ENCODE measurements at places on chromosomes 6 and 20.

GRCh38 chr6:114216789-114217467, 125.9 kb downstream of the HS3ST5 start:
- DNase-seq = peak; percentile 53

DNA sequence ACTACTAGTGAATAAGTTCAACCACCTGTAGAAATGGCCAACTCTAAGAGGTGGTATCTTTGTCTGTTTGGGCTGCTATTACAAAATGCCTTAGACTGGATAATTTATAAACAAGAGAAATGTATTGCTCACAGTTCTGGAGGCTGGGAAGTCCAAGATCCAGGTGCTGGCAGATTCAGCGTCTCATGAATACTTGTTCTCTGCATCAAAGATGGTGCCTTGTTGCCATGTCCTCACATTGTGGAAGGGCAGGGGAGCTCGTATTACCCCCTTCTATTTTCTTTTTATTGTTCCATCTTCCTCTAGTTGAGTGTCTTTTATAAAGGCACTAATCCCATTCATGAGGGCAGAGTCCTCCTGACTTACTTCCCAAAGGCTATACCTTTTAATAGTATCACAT, 58.0 kb downstream of the LRRC1 start:
- DNase-seq = no peak

- DNase-seq = no peak
Observed at GRCh38 chr6:147154454-147154853, 49.8 kb upstream of the STXBP5 start.

- no peak for DNase-seq
Observed at GRCh38 chr6:148955441-148955840, 208.6 kb downstream of the UST start.

DNA sequence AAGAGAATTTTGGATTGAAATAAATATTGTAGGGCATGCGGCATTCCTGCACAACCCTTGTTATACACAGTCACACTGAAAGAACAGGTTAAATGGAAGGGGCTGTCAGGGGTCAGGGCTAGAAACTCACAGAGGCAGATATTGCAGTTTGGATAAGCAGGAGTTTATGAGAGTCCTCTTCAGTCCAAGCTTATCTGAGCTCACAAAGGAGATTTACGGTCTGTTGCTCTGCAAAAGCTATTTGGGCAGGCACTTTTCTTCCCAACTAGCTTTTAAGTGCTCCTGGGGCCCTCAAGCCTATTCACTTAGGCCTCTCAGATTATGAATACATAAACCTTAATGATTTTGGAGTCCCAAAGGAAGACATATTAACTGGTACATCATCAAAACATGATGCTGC, 156.2 kb downstream of the SOX4 start:
- no peak for DNase-seq

- peak; percentile 46 for DNase-seq
Observed at GRCh38 chr6:85923013-85923430, 280.3 kb upstream of the SYNCRIP start.

DNA sequence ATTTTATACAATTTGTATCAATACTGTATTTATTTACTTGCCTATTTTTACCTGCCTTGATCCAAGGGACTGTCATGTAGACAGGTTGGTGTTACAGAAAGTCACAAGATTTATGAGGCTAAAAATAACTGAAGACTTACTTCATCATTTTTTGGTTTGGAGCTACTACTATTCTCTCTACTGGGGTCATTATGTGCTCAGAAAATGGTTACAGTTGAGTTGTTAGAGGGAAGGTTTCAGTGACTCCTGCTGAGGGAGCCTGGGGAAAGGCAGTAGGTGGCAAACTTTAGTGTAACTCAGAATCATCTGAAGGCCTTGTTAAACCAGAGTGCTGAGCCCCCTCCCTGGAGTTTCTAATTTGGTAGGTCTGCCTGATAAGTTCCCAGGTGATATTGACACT, 118.8 kb downstream of the TINAG start:
- no peak for DNase-seq

DNA sequence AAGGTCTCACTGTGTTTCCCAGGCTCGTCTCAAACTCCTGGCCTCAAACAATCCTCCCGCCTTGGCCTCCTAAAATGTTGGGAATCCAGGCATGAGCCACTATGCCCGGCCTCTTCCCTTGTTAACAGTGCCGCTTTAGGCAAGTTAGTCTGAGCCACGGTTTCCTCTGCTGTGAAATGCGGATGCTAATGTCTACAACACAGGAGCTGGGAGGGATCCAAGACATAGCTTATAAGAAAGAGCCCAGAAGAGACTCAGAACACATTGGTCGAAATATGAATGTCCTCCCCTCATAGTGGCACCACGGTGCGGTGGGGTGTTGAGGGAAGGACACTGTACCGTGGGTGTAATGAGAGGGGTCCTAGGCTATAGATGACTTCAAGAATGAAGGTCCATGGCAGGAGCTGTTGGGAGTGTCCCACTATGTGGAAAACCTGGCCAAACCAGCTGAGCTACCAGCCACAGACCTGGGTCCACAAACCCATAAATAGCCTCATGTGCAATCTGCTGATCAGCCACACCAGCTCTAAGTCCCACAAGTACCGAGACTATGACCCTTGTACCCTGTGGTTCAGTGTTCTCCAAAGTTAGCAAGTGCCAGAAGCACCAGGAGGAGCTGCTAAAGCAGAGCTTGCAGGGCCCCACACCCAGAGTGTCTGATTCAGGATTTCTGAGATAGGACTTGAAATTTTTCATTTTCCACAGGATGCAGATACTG, 57.8 kb upstream of the ZFAND3 start:
- no peak for DNase-seq

GRCh38 chr6:90424580-90424979, 127.9 kb upstream of the BACH2 start:
- DNase-seq = no peak

DNA sequence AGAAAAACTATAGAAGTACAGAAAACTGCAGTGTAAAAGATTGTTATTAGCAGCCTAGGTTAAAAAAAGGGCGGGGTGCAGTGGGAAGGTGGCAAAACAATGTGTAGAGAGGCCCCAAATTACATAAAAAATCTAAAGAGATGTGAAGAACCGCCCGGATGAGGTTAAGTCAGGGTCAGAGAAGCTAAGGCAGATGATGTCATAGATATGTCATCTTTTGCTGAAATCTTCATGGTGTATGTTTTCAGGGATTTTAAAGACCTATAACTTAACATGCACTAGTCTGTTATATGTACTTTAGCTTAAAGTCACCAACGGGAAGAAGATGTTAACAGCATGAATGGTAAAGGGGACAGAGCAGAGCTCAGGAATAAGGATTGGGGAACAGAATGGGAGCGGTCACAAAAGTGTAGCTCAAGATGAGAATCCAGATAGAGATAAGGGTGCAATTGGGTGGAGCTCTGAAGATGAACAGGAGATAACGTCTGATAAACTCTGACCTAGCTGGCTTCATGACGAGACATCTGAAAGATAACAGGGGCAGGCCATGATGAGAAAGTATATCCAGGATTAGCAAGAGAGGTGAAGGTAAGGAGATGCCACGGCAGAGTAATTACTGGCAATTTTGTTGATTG, 83.4 kb downstream of the TFAP2A start:
- no peak for DNase-seq

GRCh38 chr20:32581839-32582658, 3.1 kb downstream of the NOL4L start:
- DNase-seq = no peak

GRCh38 chr6:41657131-41658094, 19.1 kb downstream of the MDFI start:
- DNase-seq = no peak

DNA sequence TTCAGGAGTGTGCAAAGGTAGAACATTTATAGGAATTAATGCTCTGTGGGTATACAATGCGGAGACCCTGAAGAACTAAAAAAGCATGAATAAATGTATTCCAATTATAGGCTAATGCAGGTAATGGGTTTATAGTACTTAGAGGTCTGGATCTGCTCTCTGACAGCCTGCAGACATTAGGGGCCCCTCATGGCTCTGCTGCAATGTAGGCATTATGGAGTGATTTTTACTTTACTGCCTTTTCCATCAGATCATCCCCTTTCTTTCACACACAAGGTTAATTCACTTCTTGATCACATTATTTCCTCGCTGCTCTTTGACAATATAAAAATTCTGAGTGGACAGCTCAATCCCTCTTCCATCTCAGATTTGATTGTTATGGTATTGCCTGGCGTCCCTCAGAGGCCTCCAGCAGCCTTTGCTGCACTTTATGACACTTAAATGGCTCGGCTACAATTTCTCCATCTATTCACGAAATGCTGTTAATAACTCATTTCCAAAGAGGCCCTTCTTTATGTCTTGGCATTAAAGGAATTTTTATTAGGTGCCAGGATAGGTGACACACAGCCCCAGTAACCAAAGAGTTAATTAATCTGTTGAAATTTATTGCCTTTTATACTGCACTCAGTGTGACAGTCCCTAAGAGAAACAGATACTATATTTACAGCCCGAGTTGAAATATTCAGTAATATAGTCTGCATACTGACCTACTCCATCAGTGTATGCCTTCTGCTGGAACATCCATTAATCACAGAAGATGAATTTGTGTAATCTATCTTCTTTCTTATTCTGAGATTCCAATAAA, 33.4 kb upstream of the SLC35B3 start:
- no peak for DNase-seq

GRCh38 chr6:39362487-39362865, 40.0 kb upstream of the KCNK16 start:
- peak; percentile 28 for DNase-seq

DNA sequence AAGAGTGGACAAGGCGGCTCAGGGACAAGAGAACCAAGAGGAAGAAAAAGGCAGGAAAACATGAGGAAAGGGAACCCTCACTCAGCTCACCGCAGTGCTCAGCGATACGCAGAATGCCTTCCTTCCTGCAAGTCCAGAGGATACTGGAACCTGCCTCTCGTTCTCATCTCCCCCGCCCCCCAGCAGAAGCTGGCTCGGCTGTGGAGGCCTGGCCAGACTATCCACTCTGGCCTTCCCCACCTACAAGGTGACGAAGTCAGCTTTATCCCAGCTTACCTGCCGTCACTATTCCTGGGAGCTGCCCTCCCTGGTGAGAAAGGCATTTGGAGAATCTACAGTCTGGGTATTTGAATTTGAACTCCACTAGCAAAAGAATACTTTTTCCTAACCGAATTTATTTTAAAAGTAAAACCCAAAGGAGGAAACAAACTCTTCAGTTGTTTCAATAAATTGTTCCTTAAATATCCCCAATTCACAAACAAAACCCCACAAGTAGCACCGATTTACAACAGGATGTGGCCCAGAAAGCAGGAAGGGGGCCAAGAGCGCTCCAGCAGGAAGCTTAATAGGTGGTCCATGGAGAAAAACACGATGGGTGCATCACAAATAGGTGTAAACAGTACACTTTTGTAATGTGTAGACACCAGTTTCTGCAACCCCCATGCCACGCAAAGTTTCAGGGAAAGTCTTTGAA, 2.1 kb upstream of the DIDO1 start:
- no peak for DNase-seq

DNA sequence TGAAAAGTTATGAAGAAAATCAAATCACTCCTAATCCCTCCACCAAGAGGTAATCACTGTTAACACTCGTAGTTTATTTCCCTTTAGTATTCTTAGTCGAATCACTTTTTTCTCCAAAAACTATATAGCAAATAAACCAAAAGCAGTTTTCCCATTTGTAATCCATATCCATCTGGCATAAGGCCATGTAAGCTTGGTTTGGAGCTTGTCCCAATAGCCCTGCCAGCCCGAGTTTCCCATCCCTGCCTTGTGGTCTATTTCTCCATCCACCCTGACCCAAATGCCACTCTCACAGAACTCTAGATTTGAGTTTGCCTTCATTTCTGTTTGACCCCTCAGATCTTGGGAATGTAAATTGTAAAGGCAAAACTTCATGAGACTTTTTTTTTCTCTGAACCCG, 71.8 kb upstream of the DSP start:
- no peak for DNase-seq

- peak; percentile 60 for DNase-seq
Observed at GRCh38 chr6:26158581-26159356, 71.5 kb downstream of the HFE start.

DNA sequence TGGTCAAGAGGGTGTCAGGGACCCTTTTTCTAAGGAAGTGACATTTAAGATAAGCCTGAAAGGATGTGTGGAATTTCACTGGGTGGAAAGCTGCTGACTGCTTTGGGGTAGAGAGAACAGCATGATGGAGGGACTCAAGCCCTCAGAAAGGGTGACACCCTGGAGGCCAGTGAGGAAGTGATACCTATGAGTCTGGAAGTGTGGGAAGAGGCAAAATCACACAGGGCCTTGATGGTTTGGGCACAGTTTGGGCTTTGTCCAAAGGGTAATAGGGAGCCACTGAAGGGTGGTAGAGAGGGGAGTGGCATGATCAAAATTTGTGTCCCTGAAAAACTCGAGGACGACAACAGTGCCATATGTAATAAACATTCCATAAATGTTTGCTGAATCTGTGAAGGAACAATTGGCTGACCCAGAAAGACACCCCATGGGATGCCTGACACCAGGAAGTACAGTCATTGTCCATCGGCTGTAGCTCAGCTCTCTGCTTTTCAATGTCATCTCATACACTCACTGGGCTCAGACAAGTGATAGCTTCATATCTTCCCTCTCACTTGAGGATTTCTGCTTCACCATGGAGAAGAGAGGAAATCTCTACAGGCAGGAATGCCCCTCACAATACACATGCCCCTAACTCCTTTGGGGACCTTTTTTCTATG, 21.3 kb downstream of the CASS4 start:
- no peak for DNase-seq

DNA sequence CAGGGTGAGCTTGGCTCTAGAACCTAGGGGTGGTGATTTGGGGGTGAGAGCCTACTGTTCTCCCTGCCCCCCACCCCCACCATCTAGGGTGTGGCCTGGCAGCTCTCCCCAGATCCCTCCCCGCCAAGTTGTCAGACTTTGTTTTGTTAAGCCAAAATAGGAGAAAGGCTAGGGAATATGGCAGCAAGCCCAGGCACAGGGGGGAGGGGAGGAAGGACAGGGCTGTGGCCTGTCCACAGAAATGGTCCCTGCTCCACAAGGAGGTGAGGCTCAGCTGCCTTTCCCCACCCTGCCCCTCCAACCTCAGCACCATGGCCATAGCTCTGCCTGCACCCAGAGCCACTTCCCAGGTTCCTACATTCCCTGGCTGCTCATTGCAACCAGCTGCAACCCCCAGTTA, 17.2 kb downstream of the SCUBE3 start:
- DNase-seq = peak; percentile 13

GRCh38 chr6:34150766-34151165, 4.9 kb upstream of the GRM4 start:
- DNase-seq = no peak

GRCh38 chr6:100152201-100152600, 158.2 kb upstream of the MCHR2 start:
- no peak for DNase-seq
